HL-60 (cell line): ENCODE measurements at places on chromosomes 16 and 17.
A peak's percentile ranks its signal among the peaks of the same experiment; 100 is the strongest.

GRCh38 chr17:1171953-1172352 is 7.8 kb downstream of the ABR start:
- no peak for DNase-seq

GRCh38 chr16:70252355-70252988 is 732 bp upstream of the EXOSC6 start:
- no peak for DNase-seq

GRCh38 chr17:11564589-11565380 is 33.5 kb upstream of the DNAH9 start:
- no peak for DNase-seq

GRCh38 chr17:751269-752001 is 629 bp downstream of the GEMIN4 start:
- DNase-seq, result no peak

DNA sequence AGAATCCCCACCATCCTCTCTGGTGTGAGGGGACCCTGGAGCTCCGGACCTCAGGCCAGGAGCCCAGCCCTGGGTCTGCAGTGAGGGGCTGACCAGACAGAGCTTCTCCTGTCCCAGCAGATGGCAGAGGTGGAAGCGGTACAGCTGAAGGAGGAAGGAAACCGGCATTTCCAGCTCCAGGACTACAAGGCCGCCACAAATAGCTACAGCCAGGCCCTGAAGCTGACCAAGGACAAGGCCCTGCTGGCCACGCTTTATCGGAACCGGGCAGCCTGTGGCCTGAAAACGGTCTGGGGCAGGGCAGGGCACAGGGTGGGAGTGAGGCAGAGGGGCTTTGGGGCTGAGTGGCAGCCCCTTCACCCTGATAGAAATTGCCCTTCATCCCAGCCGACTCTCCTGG is 527 bp downstream of the UNC45B start:
- DNase-seq, result no peak

GRCh38 chr17:8176197-8176940 is at the start of gene TMEM107:
Gene TMEM107 (minus strand): TSS chr17:8176380. CDS start chr17:8176286, 94 bp downstream.
- DNase-seq, result no peak

DNA sequence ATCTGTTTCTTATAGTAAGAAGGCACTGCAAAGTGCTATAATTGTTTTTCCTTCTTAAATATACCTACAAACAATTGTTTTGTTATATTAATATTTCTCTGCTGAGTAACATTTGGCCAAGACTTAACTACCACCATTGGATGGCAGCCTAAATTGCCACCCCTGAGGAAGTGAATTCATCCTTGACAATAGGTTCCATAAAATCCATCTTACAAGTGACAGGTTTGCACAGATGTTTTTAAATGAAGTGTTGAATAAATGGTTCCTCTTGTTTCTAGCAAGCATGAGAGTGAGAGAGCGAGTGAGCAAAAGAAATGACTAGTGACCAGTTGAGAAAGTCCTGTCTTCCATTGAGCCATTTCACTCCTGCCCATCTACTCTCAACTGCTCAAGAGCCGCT is 8.3 kb upstream of the MPHOSPH6 start:
- DNase-seq, result no peak

GRCh38 chr17:50424996-50425681 is 879 bp upstream of the ACSF2 start:
- no peak for DNase-seq

DNA sequence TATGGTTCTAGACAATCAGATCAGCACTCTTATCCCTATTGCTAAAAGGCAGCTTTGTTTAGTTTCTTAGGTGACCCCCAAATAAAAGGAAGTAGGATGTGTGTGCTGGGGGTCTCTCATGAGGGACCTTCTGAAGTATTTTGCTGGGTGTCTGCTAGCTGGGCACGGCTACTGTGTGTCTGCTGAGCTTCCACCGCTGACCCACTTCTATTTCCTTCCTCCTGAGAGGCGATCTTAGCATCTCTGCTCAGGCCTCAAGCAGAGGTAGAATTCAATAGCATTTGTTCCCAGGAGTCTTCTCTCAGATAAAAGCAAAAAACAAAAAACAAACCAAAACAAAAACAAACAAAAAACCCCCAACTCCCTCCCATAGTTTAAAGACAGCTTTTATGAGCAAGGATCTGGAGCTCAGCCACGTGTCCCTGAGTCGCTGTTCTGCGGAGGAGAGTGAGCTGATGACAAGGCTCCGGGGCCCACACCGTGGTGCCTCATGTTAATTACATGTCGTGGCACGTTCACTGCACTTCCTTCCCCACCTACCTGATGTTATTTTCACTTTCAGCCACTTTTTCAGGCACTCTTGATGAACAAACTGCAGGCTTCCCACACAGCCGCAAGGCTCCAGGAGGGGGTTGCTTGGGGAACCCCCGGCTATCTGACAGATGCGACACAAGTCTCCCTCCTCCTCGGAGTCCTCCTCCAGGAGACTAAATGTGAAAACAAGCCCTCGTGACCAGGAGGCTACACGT is 83.5 kb downstream of the MARCHF10 start:
- DNase-seq, result no peak

DNA sequence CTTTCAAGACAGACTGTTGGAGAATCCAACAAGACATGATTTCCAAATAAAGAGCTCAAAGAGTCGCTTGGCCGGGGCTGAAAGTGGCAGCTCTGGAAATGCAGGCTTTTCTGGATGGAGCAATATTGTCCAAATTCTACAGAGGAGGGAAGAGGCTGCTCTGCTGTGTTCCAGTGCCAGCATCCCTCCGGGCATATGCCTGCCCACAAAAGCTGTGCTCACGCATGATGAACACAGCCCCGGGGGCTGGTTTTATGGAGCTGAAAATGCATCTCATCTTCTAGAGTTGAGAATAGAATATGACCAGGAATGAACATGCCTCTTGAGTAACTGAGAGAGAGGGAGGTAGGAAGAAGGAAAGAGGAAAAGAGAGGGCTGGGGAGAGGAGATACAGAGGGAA is 74.7 kb upstream of the TOX3 start:
- no peak for DNase-seq

GRCh38 chr16:25135254-25135878 is 23.8 kb downstream of the LCMT1 start:
- no peak for DNase-seq

DNA sequence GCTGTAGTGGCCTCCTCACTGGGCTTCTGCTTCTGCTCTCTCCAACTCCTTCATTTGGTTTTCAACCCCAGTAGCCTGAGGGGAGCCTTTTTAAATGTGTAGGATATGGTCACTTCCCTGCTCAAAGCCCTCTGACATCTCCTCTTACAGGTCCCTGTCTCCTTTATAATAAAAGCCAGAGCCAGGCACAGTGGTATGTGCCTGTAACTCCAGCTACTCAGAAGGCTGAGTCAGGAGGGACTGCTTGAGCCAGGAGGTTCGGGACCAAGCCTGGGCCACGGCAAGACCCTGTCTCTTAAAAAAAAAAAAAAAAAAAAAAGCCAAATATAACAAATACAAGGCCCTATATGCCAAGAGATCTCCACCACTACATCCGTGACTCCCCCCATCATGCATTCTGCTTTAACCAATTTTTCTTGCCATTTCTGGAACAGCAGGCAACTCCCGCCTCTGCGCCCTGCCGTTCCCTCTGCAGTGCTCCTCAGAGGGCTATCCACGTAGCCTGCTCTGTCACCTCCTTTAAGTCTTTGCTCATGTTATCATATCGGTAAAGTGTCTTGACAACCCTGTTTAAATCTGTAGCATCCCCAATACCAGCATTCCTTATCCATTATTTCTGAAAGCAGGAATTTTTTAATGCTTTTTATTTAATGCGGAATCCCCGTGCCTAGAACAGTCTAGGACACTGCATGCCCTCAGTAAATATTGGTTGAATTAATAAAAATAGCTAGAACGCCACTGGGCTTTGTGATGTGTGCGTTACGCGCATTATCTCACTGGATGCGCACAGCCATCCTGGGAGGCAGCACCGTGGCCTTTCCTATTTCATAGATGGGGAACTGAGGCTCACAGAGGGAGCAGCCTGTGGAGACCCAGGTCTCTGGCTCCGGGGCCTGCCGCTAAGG is 9.5 kb downstream of the ZNF771 start:
- no peak for DNase-seq

GRCh38 chr16:14399378-14400284 is 230.4 kb downstream of the PARN start:
- peak; percentile 10 for DNase-seq

GRCh38 chr17:45963889-45964288 is 35.2 kb upstream of the STH start:
- no peak for DNase-seq

DNA sequence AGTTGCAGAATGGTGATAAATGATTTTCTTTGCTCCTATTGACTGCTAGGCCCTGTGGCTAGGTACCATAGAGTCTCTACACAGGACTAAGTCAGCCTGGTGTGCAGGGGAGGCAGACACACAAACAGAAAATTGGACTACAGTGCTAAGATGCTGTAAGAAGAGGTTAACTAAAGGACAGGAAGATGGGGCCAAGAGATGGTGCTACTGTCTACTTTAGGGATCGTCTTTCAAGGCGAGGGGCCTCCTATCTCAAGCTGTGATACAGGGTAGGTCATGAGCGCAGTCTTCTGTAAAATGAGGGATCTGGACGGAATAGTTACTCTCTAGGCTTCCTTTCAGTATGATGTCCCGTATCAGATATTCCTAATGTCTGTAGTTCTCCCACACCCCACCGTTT is 817 bp downstream of the NME1 start:
- no peak for DNase-seq

- no peak for DNase-seq
These were observed 7.3 kb upstream of the TRPV2 start for GRCh38 chr17:16407911-16408588.

DNA sequence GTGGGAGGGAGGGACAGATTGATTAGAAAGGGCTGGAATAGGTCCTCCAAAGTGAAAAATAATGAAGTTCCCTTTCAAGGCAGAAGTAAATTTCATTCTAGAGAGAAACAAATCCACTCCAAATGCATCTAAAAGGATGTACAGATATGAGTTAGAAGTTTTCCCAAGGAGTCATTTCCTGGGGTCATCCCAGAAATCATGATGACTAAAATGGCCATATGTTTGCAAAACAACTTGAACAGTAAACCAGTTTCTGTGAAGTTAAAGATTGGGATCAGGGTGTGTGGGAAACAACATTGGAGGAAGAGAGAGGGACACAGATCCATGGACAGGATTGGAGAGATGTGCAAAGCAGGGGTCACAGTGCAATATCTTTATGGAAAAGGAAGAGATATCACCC is 32.5 kb upstream of the ARHGAP44 start:
- DNase-seq, result no peak

GRCh38 chr16:88810166-88810911 is 1.4 kb downstream of the APRT start:
- peak; percentile 68 for DNase-seq

GRCh38 chr16:86547286-86547685 is 7.7 kb downstream of the MTHFSD start:
- no peak for DNase-seq

DNA sequence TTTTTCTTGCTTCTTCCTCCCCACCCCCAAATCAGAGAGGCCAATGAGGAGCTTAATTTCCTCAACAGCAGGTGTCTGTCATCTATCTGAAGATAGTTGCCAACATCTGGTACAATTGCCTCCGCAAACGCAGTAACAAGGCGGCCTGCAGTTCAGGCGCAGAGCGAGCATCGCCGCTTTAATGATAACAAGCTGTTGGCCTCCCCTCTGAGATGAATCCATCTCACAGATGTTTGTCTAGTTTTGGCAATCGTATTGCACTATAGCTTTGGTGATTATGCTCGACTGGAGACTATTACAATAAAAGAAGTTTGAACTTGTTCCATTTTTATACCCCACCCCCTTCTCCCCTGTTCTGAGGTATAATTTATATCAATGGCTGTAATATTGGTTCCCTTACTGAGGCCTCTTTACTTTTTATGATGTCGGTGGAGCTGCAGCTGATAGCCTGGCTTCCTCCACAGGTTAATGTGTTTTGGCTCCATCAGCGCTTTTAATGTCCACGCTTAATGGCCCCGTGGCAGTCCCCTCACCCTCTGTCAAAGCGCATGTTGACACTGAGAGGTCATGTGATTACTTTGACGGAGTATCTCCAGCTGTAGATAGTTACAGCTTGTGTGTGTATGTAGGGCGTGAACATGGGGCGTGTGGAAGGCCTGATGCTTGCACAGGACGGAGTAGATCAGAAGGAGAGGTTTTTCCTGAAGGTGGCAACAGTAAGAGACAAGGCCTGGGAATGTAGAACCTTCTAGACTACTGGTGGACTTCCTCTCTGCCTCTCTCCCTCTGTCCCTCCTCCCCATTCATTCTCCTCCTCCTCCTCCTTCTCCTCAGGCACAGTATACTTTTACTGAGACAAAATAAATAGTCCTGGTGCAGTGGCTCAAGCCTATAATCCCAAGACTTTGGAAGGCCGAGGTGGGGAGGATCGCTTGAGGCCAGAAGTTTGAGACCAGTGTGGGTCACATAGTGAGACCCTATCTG is 164.7 kb downstream of the MSI2 start:
- DNase-seq, result no peak

DNA sequence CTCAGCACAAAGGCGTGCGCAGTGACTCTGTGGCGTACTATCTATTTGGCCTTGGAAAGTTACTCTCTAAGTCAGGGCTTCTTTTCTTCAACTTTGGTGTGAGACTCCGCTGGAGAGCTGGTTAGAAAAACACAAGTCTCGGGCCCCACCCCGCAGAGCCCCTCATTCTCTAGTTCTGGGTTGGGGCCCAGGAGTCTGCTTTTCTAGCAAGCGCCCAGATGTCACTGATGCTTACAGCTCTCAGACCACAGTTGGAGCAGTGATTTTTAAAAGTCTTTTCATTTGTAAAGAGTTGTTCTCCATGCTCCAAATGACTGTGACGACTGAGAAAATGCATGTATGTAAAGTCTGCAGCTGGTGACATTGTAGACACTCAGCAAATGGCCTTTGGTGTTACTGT is 582.3 kb downstream of the WWOX start:
- no peak for DNase-seq

DNA sequence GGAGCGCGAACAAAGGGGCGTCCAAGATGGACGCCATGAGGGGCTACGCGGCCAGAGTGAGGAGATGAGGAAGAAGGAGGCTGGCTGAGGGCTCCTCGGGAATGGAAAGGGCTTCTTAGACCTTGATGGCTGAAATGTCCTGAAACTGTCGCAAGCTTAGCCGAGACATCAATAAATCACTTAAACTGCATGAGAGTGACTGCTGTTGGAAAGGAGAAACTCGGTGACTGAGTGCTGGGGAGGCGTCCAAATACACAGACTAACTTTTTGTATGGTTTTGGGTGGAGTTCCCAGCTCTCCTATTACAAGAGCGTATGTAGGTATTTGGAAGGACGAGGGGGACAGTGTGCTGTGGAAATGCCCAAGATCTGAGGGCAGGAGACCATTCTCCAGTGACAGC is 1.4 kb upstream of the GEMIN4 start:
- no peak for DNase-seq

- DNase-seq, result no peak
These were observed 10.8 kb downstream of the FKBP10 start for GRCh38 chr17:41823580-41823979.

DNA sequence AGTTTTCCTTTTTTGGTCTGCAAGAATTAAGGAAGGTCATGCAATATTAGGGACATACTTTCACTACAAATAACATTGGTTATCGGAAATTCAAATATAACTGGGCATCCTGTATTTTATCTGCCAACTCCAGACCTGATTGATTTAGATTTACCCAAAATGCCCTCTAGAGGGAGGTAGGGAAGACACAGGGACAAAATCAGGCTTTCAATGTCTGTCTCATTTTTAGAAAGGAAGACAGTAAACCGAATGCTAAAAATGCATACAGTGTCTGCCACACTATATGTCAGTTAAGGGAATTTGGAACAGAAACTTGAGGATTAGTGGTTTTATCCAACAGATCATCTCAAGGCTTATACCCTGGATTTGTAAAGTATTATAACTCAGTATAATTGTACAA is 161.7 kb upstream of the SOX9 start:
- DNase-seq, result no peak
